Effector memory CD4-positive, alpha-beta T cell (primary cell): ENCODE measurements at places on chromosomes 2 and 18.
A peak's percentile ranks its signal among the peaks of the same experiment; 100 is the strongest.

GRCh38 chr2:98445683-98446581 lies 1.3 kb downstream of the INPP4A start:
- DNase-seq: no peak

DNA sequence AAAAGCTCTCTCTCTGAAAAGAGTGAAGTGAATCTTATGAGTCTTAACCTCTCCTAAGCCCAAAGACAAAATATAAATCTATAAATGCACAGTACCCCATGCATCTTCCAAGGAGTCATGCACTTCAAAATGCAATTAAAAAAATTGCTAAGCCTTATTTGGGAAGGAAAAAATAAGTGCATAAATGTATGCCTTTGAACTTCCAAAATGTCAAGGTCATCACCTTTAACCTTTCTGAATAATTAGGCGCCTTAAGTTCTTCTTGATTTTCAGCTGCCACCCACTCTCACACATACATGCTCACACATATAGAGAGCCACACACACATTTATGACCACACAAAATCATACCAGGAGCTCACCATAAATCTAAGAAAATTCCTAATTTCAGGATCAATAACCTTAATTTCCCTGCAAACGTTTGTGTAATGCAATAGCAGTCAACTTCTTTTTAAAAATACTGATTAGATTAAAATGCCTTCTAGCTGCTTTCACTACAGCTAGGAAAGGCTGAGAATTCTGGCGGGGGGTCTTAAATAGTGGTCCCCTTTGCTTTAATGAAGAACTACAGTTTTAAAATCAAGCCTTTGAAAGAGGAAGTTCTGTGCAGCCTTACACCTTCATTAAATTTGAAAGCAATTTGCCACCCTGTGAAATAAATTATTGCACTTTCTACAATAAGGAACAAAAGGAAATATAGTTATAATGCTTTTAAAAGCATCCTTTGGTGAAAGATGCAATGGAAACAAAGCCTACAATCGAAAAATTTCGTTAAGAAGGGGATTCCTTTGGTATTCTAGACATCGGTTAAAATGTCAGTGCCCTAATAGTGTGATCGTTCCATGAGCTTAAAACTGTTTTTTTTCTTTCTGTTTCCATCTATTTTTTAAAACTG lies 3.6 kb downstream of the HOXD11 start:
- no peak for DNase-seq

- no peak for DNase-seq
Observed at GRCh38 chr18:8800445-8800844, 95.1 kb downstream of the MTCL1 start.

- no peak for DNase-seq
Observed at GRCh38 chr18:80143881-80144280, 34.8 kb downstream of the ADNP2 start.

- no peak for DNase-seq
Observed at GRCh38 chr18:54561706-54562267, 29.3 kb upstream of the DYNAP start.

GRCh38 chr2:173134703-173135102 lies 59.1 kb downstream of the MAP3K20 start:
- DNase-seq: no peak

- no peak for DNase-seq
Observed at GRCh38 chr18:55404832-55405465, 183.0 kb downstream of the TCF4 start.

DNA sequence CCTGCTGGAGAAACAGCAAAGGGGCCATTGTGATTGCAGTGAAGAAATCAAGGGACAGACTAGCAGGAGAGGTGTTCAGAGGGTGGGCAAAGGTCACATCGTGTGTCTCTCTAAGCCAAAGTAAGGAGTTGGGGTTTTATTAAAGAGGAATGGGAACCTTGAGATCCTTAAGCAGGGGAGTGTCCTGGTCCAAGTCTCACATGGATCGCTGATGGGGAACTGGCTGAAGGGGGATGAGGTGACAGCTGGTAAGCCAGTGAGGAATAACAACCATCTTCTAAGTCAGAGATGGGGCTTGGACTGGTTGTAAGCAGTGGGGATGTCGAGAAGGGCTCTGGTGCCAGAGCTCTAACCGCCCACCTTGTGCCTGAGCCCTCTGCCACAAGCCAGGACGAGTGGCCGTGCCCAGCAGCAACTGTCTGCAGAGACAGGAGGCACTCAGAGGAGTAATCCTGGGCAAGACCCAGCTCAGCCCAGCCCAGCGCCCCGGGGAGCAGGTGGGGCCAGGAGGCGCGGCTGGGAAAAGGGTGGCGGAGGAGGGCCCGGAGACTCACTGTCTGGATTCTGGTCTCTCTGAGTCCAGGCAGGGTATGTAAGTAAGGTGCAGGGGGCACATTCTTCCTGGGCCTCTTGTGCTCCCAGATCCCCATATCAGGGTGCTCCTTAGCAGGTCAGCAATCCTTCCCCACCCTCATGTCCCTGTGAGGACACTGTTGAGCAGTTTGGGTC lies 13.7 kb downstream of the WNT10A start:
- DNase-seq: no peak

GRCh38 chr2:224948859-224949258 lies 93.4 kb downstream of the DOCK10 start:
- no peak for DNase-seq

- DNase-seq: no peak
Observed at GRCh38 chr2:142756430-142756829, 121.0 kb upstream of the KYNU start.

DNA sequence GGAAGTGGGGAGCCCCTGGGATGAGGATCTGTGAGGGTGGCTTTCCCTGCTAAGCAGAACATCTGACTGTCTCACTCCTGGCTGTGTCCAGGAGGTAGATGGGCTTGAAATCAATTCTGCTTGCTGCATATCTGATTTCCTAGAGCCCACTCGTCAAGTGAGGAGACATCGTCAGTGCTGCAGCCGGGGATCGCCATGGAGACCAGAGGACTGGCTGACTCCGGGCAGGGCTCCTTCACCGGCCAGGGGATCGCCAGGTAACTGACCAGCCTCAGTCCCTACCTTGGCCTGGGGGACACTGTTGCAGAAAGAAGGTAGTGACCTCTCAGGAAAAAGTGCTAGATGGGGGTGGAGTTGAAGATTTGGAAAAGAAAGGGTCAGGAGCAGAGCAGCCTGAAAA lies 31.3 kb downstream of the CNGA3 start:
- no peak for DNase-seq

- no peak for DNase-seq
Observed at GRCh38 chr18:10252952-10253705, 201.3 kb upstream of the APCDD1 start.

- no peak for DNase-seq
Observed at GRCh38 chr18:37320317-37320716, 245.3 kb downstream of the CELF4 start.

GRCh38 chr2:240993446-240994170 lies 4.8 kb upstream of the SNED1 start:
- no peak for DNase-seq

- no peak for DNase-seq
Observed at GRCh38 chr2:149767516-149767974, 180.0 kb upstream of the MMADHC start.

GRCh38 chr2:9693196-9693491 lies 62.3 kb upstream of the YWHAQ start:
- DNase-seq: no peak

DNA sequence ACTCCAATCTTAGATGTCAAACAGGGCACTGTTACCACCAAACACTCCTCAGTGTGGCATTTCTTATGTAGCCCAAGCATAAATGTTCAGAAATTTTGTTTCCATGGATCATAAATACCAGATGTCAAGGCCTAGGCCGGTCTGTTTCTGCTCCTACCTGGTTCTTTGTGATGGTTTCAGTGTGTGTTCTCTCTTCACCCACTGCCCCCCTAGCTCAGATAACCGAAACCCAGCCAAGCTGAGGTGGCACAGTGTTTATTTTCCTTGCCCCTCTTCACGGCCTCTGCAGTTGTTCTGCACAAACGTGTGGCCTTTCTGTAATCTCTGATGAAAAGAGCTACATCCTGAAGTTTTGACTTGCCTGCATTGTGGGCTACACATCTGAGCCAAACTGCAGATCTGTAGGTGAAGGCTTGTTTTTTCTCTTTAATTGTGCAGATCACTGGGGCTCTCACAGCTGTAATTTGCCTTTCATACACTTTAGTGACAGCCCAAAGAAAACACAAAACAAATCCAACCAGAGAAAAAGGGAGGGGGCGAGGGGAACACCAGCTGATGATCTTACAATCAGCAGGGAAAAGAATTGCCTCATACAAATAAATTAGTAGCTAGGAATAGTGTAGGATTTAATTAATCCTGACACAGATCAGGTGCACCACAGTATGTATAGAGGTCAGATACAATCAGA lies 99.1 kb downstream of the NRP2 start:
- no peak for DNase-seq

- peak; percentile 30 for DNase-seq
Observed at GRCh38 chr18:23964282-23965238, 50.0 kb upstream of the TTC39C start.

GRCh38 chr2:172103471-172104272 lies 972 bp upstream of the DLX2 start:
- DNase-seq: peak; percentile 56

DNA sequence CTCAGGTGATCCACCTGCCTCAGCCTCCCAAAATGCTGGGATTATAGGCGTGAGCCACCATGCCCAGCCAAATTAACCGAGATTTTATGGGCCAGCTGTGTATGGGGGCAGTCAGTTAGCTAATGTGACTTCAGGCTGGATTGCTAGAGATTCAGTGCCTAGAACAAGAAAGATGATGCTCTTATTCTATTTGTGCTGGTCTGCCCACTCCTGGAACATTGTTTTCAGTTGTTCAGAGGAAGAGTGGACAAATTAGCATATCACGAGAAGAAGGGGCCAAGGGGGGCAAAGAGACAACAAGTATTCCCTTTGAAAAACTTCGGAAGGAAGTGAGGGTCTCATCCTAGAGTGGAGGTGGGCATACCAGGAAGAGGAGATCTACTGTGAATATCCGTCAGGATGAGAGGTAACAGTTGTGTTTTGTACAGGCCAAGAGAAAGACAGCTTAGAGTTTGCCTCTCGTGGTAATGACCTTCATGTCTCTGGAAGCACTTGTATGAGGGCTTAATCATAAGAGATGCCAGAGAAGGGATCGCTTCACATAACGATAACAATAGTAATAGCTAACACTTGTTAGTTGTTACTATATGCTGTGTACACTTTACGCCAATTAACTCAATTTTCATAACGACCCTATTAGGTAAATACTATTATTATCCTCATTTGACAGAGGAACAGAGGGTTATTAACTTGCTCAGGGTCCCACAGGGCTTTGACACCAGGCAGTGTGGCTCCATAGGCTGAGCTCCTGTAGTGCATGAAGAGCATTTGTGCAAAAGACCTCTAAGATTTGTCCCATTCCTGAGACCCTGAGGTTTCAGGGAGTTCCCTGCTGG lies 138.3 kb downstream of the DDX1 start:
- no peak for DNase-seq

DNA sequence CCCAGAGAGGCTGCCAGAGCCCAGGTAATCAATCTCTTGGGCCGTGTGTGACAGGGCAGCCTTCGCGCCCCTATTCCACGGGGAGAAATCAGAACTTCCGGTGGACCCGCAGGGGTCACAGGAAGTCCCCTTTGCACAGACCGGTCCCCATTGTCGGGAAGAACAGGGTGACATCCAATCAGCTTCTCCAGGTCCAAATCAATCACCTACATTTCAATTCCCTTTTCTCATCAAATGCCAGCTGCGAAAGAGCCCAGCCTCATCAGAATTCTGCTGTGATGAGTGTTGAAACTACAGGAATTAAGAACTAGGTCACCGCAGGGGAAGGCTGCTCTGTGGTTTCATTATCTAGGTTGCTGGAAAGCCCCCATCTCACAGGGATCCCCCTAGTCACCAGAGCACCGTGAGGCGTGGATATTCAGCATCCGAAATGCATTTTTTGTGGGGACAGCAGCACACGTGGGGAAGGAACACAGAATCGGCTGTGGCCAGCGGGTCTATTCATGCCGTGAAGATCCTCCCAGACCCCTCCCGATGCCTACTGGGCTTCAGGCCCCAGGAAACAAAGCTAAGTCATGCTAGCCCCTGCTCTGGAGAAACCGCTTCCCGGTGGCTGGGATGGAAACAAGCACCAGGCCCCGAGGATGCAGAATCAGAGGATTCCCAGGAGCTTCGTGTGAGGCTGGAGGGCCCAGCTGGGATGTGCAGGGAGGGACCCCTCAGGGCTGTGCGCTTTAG lies 193.7 kb upstream of the ID2 start:
- peak; percentile 73 for DNase-seq

- no peak for DNase-seq
Observed at GRCh38 chr2:55768991-55769390, 75.3 kb upstream of the PNPT1 start.

GRCh38 chr18:59093668-59094067 lies 46.0 kb upstream of the SEC11C start:
- DNase-seq: no peak

- DNase-seq: no peak
Observed at GRCh38 chr18:13791181-13791580, 32.8 kb upstream of the MC5R start.

DNA sequence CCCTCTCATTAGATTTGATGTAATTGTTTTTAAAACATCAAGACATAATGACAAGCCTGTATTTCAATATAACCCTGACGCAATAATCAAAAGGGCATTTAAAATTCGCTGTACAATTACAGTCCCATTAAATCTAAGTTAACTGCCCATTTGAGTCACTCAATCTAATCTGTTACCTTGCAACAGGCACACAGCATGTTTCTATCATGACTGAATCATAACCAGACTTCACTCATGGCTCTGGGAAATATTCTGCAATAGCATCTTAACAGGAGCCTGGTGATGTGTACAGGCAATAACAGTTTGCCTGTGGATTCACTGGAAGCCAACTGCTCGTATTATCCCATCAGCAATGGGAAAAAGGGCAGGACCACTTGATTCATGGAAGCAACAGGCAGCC lies 142.3 kb upstream of the NCKAP5 start:
- no peak for DNase-seq

DNA sequence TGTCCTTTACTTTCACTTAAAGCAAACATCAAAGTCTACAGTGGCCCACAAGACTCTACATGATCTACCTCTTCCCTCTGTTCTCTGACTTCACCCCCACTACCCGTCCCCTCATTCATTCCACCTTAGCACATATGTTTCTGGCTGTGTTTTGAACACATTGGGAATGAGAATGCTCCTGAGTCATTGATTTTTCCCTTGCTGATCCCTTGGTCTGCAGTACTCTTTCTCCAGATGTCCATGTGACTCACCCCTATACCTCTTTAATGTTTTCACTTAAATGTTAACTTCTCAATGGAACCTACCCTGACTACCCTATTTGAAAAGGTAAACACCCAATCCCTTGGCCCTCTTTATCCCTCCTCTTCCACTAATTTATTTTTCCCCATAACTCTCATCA lies 30.7 kb upstream of the FRZB start:
- DNase-seq: no peak

- DNase-seq: no peak
Observed at GRCh38 chr2:15182275-15182674, 378.9 kb downstream of the NBAS start.

- DNase-seq: no peak
Observed at GRCh38 chr2:15271276-15271675, 289.9 kb downstream of the NBAS start.
